RWPE2 (cell line): ENCODE measurements at places on chromosomes 2 and 18.

DNA sequence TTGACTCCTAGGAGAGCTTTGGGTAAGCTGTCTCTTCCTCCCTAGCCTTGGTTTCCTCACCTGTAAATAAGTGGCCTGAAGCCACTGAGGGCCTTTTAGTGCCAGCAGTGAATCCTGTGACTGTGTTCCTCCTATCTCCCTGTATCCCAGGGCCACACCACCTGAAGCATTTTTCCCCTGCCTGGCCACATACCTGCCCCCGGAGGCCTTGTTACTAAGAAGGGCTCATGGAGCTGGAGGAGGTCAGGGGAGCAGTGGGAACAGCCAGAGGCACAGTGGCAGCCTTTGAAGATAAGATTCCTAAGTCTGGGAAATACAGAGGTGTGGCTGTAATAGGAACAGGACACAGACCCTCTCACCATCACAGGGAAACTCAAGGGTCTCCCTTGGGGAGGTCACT, 162.4 kb downstream of the SMAD7 start:
- peak; percentile 17 for DNase-seq

DNA sequence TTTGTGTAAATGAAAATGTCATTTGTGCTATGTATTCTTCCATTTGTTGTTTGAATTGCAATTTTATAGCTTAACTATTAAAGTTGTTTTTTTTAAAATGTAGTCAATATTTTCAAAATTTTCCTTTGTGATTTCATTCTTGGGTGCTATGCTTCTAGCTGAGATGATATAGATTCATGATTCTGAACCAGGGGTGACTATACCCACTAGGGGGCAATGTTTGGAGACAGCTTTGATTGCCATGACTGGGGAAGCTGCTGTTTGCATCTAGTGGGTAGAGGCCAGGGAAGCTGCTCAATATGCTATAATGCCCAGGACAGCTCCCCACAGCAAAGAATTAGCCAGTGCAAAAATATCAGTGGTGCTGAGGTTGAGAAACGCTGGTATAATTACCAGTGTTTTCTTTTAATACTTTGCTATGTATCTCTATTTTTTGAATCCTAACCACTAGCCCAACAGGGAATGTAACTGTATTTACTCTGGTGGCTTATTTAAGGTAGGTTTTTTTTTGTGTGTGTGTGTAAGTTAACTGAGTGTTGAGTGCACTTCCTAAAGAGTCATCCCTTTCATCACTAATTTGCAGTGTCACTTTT, 99.7 kb downstream of the MEP1B start:
- no peak for DNase-seq

- DNase-seq: no peak
These were observed 110.1 kb downstream of the BAZ2B start for GRCh38 chr2:159506202-159506601.

DNA sequence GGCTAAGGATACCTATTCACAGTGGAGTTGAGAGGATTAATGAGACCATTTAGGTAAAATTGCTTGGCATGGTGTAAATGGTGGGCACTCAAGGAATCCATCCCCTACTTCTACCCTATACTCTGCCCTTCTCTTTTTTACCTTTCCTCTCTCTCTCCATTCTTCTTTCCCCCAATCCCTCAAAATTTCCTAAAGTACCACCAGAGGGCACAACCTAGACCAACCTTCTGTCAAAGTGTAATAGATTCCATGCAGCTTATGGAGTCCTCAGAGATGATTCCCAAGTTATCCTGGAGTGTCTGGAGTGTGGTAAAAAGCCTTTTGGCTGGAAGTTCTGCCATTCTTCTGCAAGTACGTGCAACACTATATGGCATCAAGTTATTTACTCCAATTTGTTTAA, 33.0 kb upstream of the CCDC195 start:
- DNase-seq: no peak

GRCh38 chr18:36888778-36889177, 59.9 kb downstream of the KIAA1328 start:
- DNase-seq: no peak

GRCh38 chr18:22113144-22113844, 56.1 kb upstream of the GATA6 start:
- DNase-seq: no peak

DNA sequence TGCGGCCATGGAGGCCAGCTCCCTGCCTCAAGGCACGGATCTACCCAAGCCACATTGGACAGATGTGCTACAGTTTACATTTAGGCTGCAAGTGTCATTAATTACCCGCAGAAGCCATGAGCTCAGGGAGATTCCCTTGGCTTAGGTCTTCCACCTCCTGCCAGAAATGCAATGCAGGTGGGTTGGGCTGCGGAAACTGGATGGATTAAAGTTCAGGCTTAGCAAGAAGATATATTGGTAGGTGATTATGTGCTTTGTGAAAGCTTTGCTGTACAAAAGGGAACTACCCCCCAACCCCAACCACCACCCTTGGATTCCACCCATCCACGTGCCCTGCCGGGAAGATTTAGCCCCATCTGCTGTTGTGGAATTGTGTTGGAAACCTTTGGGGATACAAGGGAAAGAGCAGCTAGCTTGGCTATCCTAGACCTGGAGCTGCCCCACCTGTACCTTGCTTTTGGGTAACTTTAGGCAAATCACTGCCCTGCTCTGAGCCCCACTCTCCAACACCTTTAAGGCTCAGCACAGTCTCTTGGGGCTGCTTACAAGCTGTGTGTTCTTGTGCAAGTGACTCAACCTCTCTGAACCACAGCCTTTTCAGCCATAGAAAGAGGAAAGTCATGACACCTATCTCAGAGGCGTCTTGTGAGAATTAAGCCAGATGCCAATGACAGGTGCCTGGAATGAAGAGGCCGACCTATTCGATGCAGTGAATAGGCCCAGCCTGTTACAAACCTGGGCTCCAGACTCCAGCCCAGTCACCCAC, 141.6 kb upstream of the GLI2 start:
- DNase-seq: no peak

DNA sequence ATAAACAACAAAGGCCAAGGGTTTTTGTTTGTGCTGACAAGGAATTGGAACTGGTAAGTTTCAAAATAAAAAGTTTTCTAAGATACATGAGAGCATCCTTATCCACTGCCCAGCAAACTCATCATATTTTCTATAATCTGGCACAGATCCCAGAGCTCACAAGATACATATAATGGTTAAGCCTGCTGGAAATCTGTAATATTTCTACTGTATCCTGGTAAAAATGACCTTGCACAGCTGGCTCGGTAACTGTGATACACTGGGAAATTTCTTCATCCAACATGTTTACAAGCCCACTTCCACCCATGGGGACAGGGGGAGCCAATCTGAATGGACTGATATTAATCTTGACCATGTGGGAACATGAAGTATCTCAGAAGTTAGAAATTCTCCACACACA, 425.4 kb upstream of the MMADHC start:
- no peak for DNase-seq

GRCh38 chr2:112923967-112924338, 13.0 kb downstream of the IL37 start:
- no peak for DNase-seq

DNA sequence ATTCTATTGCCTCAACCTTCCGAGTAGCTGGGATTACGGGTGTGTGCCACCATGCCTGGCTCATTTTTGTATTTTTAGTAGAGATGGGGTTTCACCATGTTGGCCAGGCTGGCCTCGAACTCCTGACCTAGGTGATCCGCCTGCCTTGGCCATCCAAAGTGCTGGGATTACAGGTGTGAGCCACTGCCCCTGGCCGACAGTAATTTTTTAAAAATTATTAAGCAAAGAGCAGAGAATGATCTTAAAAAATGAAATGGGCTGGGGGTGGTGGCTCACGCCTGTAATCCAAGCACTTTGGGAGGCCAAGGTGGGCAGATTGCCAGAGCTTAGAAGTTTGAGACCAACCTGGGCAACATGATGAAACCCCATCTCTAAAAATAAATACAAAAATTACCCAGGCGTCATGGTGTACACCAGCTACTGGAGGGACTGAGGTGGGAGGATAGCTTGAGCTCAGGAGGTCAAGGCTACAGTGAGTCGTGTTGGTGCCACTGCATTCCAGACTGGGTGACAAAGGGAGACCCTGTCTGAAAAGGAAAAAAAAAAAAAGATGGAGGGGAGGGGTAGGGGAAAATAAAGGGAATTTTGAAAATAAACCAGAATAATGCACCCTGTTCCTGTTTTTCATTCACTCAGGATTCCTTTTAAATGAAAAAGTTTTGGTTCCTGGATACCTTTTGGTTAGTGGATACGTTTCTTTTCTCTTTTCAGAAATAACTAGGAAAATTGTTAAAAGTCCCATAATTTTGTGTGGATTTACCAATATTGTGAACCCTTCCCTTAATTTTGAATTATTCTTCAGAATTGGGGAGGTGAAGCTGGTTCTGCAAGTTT, 33.9 kb downstream of the MAP4K4 start:
- DNase-seq: no peak

- no peak for DNase-seq
These were observed 474.8 kb upstream of the RAB6C start for GRCh38 chr2:129504646-129505045.

DNA sequence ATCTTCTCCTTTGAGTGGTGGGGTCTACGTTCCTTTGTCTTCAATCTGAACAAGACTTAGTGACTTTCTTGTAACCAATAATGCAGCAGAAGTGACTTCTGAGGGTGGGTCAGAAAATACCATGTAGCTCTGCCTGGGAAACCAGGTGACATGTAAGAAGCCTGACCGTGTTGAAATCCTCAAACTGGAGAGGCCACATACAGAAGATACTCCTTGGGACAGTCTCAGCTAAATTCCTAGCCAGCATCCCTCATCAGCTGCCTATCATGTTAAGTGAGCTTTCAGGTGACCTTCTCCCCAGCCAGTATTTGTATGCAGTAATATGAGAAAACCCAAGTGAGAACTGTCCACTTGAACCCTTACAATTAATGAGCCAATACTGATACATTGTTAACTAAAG, 27.0 kb downstream of the PPM1B start:
- no peak for DNase-seq

DNA sequence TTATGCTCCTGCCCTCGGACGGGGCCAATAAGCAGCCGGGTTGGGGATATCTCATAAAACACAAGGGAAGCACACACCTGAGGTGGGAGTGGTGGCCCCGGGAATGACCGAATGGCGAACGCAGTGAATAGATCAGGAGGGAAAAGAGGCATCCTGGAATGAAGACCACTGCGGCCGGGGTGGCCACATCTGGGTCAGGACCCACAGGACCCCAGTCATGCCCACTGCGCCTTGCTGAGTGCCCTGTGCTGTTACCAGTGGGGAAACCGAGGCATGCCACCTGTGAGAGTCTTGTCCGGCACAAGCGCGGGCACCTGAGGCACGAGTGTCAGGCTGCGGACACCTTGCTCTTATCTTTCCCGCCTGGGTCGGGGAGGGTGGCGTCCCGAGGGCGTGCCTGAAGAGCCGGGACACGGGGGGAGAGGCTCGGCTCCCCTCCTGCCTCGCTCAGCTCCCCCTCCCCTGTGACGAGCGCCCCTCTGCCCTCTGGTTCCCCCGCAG, 1.6 kb downstream of the PDCD1 start:
- DNase-seq: peak; percentile 57

DNA sequence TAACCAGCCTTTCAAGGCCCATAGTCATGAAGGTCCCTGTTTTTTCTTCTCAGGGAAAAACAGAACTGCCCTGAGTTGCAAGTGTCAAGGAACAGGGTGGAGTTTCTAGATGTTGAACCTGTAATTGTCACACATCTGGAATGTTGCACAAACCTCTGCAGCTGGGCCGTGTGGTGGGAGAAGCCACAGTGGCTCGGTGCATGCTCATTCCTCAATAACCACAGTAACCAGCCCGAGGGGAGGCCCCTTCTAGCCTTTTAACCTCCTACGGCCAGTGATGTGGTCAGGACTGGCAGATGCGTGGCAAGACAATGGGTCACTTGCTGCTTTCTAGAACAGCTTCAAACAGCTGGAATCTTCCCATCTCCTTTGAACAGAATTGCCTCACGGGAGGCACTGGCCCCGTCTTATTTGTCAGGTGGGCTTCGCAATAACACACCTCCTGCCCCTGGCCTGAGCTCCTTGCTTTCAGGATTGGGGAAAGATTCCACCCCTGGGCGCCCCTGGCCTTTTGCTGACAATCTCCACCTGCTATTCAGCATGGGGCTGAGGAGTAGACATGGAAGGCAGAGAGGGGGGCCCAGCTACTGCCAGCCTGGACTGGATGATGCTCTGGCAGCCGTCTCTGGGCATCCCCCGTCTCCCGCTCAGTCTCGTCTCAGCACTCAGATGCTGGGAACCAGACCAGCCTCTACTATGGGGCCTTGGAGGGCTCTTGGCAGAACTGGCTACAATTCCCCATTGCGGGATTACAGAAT, 102.9 kb downstream of the KLHL29 start:
- DNase-seq: peak; percentile 19

- DNase-seq: no peak
These were observed 7.9 kb upstream of the CCBE1 start for GRCh38 chr18:59705145-59705544.

- no peak for DNase-seq
These were observed 96.8 kb downstream of the VAPA start for GRCh38 chr18:10010611-10011015.

GRCh38 chr2:155218292-155218924, 519.9 kb downstream of the KCNJ3 start:
- DNase-seq: no peak

DNA sequence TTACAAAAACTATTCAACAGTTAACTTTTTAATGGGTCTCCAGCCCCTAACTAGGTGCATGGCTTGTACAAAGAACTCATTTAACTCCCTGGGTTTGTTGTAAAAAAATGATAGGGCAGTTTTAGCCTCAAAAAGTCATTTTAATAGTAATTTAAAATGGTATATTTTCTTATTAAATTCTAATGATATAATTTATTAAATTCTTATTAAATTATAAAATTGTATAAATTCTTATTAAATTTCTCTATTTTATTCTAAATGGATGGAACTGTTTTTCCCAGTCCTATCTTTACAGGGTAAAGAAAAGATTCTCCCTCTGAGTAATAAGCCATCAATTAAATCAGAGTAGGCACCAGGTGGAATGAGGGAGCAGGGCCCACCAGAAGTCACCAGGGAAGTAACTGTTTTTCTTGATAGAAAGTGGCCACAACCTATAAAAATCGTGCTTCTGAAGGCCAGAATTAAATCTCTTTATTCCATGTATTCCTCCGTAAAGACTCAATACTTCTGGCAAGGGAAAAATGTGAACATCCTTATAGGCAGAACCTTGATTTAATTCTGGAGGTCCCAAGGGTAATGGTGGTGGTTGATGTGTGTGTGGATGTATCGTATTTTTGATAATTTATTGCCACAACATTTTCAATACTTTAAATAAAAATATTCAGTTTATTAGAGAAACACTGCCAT, 814 bp downstream of the FKBP7 start:
- no peak for DNase-seq

- DNase-seq: no peak
These were observed 141.3 kb downstream of the L3MBTL4 start for GRCh38 chr18:6273423-6273822.

- DNase-seq: no peak
These were observed 57.7 kb downstream of the THADA start for GRCh38 chr2:43538034-43538670.

- peak; percentile 75 for DNase-seq
These were observed 117.6 kb upstream of the FOSL2 start for GRCh38 chr2:28274911-28275685.

- no peak for DNase-seq
These were observed 408.1 kb downstream of the THSD7B start for GRCh38 chr2:137173463-137173862.

GRCh38 chr18:26802330-26803200, 62.9 kb downstream of the AQP4 start:
- DNase-seq: no peak
